ENCODE measurements at places on chromosomes 6 and 20.

DNA sequence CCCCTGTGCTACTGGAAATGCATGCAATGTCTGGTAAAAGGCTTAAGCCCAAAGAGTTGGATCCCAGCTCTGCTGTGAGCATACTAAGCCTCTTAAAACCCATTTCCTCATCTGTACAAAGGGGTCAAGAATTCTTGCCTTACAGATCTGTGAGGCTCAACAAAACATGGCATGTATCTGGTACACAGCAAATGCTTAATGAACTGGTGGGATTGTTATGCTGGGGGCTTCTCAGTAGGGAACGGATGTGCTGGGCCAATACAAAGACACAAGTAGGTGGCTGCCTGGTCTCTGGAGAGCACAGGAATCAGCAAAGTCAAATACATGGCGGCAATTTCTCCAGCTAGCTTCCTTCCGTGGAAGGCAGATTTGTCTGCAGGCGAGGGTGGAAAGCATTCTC lies 62.3 kb downstream of the LAMP5 start:
- DNase-seq, result no peak

- DNase-seq, result no peak
Measured at GRCh38 chr6:54156650-54157250, 45.5 kb downstream of the MLIP start.

- DNase-seq, result no peak
Measured at GRCh38 chr6:48834706-48835105, 628.3 kb downstream of the MMUT start.

DNA sequence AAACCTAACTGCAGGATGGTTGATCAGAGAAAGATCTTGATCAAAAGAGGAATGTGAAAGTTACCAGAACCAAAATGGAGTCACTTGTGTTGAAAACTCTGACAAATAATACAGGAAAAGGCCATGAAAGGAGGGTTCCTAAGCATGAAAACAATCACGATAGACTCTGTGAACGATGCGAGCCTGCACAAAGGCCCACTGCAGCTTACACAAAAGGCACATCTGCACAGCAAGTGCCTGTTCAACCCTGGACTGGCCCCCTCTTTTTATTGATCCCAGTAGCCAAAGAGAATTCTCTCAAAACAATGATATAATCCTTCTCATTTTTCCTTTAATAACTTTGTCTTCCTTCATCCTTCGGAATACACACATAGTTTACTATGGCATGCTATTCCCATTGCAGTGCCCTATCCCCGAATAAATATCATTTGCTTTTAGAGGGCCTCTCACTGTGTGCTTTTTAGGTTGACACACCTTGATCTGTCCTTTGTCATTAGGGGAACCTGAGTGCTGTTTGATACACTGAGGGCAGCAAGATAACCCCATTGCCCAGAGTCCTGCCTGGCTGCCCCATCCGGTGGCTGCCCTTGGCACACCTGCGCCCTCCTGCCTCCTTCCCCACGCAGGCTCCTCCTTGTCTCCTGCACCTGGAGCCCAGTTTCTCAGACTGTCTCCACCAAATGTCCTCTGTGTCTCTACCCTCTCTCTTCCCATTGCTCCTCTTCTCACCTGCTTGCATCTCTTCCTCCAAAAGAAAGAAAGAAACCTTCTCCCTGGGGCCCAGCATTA lies 98.3 kb upstream of the FRMD1 start:
- no peak for DNase-seq

DNA sequence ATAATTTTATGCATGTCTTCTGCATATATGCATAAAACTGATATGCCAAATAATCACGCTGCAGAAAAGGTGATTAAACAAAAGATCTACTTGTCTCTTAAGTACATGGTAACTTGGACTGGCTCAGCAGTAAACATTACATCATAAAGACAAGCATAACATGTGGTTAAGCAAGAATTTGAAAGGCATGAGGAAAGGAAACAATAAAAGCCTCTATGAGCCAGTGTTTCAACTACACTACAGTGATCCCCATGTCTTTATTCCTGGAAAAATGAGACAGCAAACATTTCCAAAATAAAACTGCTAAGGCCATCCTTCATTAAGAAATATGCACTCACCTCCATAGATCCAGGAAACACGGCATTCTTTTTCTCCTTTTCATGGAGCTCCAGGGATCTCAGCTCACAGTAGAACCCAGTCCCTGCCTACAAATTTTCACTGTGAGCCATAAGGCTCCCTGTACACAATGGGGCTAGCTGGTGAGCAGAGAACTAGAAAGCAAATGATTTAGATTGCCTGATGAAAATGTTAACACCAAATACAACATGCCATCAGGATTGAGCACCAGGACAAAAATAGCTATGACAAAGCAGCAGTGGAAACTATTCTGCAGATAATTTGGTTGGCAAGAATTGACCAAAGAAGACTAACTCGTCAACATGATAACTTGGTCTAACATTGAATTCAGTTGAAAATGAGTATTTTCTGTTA lies 156.1 kb downstream of the COL21A1 start:
- DNase-seq, result peak; percentile 45

DNA sequence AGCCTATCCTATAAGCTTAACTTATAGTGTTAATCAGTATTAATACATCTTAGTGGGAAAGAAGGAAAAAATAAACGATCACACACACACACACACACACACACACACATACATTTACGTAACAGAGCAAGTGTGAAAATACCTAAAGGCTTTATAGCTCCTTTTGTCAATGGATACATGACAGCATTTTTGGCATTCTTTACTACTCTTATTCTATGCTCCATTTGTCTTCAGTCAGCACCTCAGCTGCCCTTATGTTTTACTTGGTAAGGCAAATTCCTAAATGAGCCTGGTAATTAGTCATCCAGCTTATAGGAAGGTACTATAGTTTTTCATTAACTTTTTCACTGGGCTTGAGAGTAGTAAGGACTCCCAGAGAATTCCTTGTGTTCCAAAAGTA lies 25.1 kb upstream of the SLC17A3 start:
- DNase-seq, result no peak

- no peak for DNase-seq
Measured at GRCh38 chr6:88141561-88142296, 24.4 kb downstream of the CNR1 start.

GRCh38 chr20:53040693-53041589 lies 68.8 kb downstream of the TSHZ2 start:
- no peak for DNase-seq
